ENCODE measurements at places on chromosomes 4 and X.

DNA sequence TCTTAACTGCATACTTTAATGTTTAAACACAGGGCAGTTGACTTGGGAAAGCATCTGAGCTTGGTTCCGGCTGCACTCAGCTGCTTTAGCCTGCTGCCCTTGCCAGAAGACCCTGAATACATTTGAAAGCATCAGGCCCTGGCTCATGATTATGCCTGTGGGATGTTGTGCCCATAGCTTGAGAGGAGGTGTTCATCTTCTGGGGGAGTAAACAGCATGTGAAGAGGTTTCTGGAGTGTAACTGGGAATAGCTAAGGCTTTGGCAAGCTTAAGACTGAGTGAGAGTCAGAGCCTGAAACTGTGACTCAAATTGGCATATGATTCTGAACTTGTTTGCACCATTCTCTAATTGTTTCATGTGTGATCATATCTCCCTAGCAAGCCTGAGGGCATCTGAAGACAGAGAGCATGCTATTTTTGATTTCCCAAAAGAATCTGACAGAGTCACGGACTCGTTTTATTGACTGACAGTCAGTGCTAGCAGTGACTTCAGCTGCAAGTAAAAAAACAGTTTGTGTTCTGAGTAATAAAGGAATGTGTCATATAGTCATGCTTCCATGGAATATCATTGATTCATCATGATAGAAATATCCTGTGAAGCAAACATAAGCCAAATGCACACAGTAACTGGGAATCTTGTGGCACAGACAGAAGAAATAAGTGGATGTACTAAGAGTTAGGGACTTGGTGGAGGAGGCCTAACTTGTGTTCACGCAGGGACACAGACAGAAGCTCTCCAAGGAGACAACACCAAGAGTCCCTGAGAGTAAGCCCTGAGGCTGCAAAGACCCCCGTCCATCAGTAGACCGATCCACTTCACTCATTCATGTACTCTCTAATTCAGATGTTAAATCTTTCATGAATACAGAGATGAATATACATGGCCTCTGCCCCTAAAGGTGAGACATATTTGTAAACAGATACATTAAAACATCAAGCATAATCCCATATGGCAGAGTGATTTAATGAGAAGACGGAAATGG lies 100.7 kb downstream of the SYNPO2 start:
- no peak for DNase-seq

DNA sequence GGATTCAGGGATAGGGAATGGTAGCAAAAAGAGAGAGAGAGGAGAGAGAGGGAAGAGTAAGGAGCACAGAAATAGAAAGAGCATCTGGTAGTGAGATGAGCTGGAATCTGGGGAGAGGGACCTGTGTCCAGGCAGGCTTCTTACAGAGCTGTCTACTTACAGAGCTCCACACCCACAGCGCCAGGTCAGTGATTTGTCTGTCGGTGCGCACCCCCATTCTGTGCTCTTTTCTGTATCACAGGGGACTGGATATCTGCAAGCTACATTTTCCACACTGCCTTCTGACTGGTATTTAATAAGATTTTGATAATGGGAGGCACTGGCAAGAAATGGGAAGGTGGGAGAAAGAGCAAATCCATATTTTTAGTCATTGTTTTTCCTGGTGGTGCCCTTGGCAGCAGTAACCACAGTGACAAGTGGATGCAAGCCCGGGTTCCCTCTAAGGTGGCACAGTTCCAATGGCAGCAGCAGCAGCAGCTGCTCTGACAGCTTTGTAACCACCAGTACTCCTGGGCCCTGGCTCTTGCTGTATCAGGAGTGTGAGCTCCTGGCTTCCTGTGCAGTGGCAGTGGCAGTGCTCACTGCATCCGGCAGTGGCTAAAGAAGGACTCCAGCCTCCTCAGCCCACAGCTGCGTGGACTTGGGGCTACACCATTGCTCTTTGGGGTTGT lies 300.5 kb downstream of the TRIML1 start:
- no peak for DNase-seq

DNA sequence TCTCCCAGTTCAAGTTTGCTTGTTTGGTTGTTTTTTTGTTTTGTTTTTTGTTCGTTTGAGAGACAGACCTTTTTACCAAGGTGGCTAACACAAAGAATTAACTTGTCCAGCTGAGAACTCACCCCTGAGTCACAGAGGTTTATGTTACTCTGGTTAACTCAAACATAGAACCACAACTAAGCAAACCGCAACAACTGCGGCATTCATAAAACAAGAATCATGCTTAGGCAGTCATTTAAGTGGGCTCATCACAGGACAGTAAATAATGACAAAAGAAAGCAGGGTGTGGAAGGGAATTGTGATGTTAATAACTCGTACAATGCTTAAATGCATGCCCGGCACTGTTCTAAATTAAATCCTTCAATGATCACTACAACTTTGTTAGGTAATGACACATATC lies 24.7 kb upstream of the IL13RA1 start:
- DNase-seq: no peak

- DNase-seq: no peak
Observed at GRCh38 chrX:103396186-103396585, 19.8 kb downstream of the BEX3 start.

GRCh38 chr4:174292473-174292872 lies 8.8 kb downstream of the CEP44 start:
- no peak for DNase-seq

GRCh38 chrX:100928660-100929613 lies at the start of gene XKRX:
XKRX (minus strand) TSS chrX:100928917; CDS start chrX:100928304, 613 bp downstream.
- DNase-seq: peak; percentile 57

DNA sequence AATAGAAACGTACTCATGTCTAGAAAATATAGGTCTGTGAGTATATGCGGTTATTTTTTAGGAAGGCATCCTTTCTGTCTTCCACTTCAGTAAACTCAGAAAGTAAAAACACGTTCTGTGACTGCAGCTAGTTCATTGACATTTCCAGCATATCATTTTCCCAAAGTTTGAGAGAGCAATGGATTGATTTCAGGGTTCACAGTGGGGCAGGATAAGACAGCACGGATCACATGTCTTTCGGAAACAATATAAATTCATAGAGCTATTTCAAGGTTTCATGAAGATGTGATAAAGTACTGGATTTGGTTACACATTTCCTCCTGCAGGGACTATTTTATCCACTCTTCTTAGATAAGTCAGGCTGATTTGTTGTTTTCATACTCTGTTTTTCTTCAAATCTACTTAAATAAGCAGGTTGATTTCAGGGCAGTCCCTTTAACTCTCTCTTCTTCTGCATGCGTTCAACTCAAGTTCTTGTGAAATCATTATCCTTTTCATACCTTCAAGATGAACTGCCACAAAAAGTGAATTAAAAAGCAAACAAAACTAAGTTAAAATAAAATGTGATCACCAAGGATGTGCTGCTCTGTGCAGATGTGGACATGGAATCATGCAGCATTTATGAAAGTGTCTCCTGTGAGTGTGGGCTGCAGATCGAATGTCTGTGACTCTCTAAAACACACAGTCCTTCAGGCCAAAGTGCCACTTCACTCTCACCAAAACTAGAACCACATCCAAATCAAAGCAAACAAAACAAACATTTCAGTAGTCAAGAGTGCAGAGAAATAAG lies 187.7 kb downstream of the UNC5C start:
- no peak for DNase-seq

GRCh38 chr4:148215202-148215601 lies 227.0 kb downstream of the NR3C2 start:
- no peak for DNase-seq

DNA sequence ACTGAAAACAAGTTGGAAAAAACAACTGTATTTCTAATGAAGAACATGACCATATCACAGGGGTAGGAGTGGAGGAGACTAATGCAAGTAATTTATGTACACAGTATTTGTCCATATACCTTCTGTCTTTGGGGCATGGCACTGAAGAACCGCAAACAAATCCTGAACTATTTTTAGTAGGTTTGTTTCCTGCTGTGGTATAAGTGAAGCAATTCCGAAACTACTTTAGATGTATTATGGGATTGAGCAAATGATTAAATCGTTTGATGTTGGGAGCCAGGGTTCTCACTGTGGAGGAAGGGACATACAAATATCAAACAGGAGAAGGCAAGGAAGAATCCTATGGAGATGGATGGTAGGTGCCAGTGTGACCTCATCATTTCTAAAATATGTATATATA lies 18.9 kb upstream of the SH3KBP1 start:
- DNase-seq: no peak

- DNase-seq: no peak
Observed at GRCh38 chr4:159178151-159178546, 75.3 kb downstream of the RAPGEF2 start.

GRCh38 chr4:5142726-5143125 lies 91.4 kb downstream of the STK32B start:
- DNase-seq: peak; percentile 6

DNA sequence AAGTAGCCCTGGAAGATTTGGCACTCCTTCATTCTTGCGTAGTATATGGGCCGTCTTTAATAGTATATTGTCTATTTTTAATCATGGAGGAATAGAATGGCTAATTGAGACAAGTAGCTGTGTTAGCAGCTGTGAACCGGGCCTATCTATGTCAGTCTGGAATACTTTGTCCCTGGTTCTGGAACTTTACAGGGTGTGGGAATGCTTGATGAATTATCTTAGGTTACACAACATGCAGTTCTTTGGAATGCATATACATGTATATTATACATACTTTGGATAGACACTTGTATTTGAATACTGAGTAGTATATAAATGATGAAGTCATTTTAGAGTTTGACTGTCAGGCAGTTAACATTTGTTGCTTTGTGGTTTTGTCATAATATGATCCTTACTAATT lies 37.4 kb downstream of the PDLIM5 start:
- no peak for DNase-seq

- no peak for DNase-seq
Observed at GRCh38 chrX:45622538-45622937, 421.9 kb upstream of the DIPK2B start.

GRCh38 chr4:112938461-112939058 lies 110.9 kb upstream of the ANK2 start:
- DNase-seq: no peak

DNA sequence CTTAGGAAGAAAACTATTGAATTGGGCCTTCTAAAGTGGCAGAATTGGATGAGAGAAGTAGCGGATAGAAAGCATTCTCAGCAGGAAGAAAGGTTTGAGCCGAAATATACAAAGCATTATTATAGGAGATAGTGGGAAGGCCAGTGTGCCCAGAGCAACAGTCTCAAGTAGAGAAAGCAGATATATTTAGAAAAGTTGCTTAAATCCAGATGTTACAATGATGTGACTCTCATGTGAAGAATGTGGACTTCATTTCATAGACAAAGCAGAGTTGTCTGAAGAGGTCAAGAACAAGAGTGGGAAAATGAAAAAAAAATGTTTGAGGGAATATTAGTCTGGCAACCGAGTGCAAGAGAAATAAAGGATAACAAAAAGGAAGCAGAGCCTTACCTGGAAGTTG lies 66.9 kb downstream of the SYNPO2 start:
- DNase-seq: no peak

GRCh38 chrX:53071604-53072417 lies 10.4 kb upstream of the TSPYL2 start:
- peak; percentile 67 for DNase-seq

DNA sequence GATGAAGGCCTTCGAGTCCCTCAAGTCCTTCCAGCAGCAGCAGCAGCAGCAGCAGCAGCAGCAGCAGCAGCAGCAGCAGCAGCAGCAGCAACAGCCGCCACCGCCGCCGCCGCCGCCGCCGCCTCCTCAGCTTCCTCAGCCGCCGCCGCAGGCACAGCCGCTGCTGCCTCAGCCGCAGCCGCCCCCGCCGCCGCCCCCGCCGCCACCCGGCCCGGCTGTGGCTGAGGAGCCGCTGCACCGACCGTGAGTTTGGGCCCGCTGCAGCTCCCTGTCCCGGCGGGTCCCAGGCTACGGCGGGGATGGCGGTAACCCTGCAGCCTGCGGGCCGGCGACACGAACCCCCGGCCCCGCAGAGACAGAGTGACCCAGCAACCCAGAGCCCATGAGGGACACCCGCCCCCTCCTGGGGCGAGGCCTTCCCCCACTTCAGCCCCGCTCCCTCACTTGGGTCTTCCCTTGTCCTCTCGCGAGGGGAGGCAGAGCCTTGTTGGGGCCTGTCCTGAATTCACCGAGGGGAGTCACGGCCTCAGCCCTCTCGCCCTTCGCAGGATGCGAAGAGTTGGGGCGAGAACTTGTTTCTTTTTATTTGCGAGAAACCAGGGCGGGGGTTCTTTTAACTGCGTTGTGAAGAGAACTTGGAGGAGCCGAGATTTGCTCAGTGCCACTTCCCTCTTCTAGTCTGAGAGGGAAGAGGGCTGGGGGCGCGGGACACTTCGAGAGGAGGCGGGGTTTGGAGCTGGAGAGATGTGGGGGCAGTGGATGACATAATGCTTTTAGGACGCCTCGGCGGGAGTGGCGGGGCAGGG lies 568 bp downstream of the HTT start:
- DNase-seq: peak; percentile 69

DNA sequence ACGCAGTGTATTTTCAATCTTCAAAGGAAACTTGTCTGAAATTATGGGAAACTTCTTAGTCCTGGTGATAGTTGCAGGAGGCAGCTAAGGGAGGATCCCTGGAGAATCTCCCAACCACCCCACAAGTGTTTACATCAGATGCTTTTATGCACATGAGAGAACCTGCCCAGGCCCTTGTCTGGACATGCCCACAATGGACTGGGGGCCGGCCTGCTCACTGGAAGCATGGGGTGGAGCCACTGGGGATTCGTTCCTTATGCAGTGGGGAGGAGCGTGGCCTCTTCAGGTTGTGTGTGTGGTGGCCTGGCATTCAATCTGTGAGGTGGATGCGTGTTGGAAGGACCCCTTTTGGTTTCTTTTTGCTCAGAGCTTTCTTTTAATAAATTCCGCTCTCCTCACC lies 398.7 kb upstream of the PPP1R2C start:
- no peak for DNase-seq

GRCh38 chrX:93120805-93121204 lies 552.6 kb downstream of the NAP1L3 start:
- no peak for DNase-seq

DNA sequence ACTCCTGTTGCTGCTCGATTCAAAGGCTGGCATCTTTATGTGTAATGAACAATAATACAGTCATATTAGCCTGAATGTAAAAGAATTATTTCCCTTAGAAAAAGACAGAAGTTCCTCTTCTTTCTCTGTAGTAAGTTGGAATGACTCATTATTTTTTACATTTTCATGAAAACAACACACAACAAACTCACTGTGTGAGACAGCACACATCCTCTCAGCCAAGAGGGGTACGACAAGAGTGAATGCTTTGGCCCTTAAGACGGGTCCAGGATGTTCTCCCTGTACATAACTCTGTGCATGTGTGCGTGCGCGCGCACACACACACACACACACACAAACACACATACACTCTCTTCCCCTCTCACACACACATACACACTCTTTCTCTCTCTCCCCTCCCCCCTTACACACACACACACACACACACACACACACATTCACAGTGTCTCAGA lies 72.8 kb downstream of the MANBA start:
- DNase-seq: no peak

GRCh38 chr4:93814722-93815121 lies 13.8 kb upstream of the ATOH1 start:
- no peak for DNase-seq

GRCh38 chrX:21873063-21873775 lies 17.4 kb downstream of the YY2 start:
- no peak for DNase-seq

DNA sequence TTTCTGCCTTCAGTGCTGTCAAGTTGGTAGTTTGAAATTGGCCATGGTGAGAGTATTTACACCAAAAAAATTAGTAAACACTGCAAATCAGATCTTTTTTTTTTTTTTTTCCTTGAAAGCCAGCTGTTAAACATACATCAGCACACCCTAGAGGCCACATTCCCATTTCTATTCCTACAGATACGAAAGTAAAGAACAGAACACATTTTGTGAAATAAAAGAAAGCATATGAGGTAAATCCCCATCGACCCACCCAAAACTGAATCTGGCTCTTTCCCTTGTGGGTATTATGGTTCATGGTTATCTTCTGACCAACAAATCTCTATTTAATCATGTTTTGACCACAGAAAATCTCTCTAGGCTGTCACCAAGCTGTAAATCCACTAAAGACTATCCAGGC lies 41.8 kb upstream of the AP1AR start:
- DNase-seq: no peak
